Stimulated activated CD8-positive, alpha-beta memory T cell treated with anti-CD3 and anti-CD28 coated beads, Interleukin-12 subunit alpha, Interleukin-12 subunit beta, amount 100 ng/mL, for 4 hours (primary cell): ENCODE measurements at places on chromosomes 12 and 14.
A peak's percentile ranks its signal among the peaks of the same experiment; 100 is the strongest.

DNA sequence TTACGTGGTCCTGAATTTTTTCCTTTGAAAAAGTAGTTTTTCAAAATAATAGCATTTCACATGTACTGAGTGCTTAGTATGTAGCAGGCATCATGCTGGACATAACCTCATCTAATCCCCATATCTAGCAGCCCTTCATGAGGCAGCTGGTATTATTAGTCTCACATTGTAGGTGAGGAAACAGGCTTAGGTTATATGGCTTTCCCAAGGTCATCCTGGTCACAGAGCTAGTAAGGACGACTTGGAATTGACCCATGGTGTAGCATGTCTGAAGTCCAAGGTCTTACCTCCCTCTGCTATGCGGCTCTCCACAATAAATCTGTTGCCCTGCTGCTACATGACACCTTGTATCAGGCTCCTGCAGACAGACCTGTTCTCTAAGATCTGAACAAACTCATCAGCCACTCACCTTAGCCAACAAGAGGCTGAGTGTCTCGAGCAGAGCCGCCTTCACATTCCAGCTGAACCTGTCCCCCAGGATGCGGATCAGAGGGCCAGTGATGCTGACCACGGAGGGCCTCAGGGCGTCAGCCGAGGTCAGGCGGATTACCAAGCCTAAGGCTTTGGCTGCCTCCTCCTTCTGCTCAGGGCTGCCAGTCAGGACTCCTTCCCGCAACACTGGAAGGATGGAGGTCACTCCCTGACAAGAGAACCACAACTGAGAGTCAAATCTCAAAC is 19.7 kb upstream of the RAB35 start:
- DNase-seq = no peak

DNA sequence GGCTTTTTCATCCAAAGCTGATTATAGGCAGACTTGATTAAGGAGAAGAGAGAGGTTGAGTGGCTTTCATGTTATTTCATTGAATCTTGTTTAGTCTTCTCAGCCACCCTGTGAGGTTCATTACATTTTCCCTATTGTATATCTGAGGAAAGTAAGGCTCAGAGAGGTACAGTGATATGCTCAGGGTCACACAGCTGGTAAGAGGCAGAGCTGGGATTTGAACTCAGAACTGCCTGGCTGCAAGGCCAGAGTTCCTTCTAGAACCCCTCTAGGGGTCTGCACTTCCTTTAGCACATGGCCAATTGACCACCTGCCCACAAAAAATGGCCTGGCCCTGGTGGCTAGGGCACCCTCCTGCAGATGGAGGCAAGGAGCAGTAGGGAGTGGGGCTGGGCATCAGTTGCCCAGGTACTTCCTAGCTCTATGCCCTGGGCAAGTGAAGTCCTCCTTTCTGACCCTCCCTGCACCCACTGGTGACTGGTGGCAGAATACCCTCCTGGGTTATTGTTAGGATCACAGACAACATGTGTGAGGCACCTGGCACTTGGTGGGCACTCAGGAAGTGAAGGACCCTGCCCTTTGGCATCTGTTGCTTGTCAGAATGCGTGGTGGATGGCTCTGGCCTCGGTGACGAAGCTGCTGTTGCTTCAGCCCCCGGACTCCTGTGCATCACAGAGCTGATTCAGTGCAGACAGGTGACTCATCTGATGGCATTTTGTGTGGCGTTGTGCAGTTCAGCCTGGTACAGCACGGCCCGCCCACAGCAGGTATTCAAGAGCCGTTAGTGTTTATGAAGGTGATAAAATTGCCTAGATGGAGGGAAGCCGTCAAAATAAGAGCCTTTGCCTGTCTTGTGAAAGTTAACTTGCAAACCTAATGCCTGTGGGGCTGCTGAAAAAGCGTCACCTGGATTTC is 115.8 kb downstream of the SLC25A47 start:
- DNase-seq = peak; percentile 45

- DNase-seq = no peak
Observed at GRCh38 chr14:54815016-54815415, 87.6 kb downstream of the GCH1 start.

DNA sequence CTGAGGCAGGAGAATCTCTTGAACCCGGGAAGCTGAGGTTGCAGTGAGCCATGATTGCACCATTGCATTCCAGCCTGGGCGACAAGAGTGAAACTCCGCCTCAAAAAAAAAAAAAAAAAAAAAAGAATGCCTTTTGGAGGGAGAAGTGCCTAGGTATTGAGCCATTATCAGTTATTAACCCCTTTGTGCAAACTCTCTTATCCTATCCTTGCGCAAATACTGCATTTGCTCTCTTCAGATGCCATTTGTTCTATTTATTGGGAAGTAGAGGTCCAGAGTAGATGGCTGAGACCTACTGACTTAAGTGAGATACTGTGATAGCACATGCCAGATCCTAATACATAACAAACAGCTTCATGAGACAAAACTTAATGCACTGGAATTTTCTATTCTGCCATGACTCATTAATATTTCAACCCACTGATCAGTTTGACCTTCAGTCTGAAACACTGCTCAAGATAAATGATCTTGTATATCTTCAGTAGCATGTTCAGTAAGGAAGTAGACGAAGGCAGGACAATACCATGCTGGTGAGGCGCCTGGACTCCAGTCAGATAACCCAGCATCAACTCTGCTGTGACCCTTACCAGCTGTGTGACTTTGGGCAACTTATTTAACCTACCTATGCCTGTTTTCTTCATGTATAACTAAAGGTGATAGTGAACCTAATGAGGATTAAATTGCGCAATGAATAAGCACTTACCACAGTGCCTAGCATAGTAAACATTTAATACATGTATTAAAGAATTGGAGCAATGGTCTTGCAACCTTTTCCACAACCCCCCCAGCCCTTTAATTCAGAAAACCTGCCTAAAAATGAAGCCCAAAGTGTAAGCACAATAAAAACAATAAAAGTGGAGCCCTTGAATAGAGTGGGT is 5.7 kb upstream of the DNAAF2 start:
- no peak for DNase-seq

GRCh38 chr12:94147387-94147990 is 888 bp upstream of the PLXNC1 start:
- DNase-seq = no peak

- no peak for DNase-seq
Observed at GRCh38 chr14:44403193-44403592, 103.9 kb downstream of the FSCB start.

GRCh38 chr12:63075376-63076060 is 75.5 kb downstream of the AVPR1A start:
- DNase-seq = no peak

DNA sequence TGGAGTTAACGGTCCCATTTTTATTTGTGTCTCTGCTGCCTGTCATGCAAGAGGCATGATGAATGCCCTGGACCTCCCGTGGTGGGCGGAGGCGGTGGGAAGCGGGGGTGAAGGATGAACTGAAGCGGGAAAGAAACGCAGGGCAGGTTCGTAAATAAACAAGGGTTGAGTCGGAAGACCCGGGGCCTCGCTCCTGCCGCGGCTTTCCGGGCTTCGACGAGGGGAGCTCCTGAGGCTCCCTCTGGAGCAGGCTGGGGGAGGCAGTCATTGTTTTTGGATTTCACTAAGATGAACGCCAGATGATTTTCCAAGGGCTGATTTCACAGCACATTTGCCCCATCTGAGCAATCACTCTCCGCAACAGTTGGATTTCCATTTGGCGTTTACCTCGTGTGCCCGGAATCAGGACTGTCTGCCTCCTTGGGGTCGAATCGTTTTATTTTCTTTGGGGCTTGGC is 130.2 kb downstream of the SLC38A6 start:
- DNase-seq = no peak

DNA sequence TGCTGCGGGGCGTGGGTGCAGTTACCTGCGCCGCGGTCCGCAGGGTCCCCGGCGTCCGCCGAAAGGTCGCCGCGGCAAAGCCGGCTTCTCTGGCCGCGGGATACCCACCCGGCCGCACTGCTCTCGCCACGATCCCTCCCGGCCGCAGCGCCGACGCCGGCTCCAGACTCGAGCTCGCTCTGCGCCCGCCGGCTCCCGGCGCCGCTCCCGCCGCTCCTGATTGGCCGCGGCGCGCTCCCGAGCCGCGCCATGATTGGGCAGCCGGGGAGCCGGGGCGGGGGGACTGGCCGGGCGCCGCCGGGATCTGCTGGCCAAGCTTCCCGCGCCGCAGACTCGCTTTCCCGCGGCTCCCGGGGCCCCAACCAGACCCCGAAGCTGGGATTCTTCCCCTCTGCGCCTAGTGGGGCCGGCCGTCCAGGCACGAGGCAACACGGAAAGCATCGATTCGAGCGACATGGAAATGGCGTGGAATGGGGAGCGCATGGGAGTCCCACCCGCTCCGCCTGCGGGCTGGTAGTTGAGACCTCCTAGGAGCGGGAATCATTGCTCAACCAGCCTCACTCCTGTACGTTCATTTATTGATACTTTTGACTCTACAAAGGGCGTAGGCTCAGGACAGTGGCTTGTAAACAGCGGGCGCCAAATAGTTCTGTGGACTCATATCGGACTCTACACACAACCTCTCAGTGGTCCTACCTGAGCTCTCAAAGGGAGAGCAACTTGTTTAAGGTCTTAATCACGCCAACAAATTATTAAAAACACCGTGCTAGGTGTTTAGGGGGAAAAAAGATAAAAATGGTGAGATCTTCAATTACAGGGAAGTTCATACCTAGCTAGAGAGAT is 36.4 kb upstream of the STON2 start:
- peak; percentile 10 for DNase-seq

DNA sequence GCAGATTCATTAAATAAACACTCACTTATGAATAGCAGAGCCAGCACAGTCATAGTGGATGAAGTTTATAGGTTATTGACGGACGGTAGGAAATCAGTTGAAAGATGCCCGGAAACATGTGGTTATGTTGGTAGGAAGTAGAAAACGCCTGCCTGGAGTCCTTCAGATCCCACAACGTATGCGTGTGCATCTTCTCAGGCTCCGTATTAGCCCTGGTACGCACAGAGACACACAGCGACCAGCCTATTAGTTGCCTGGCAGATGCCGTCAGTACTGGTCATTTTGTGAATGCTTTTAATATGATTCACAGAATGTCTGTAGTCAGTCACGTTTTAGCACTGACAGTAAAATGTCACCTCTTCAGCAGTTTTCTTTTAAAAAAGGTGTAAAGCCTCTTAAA is 196.4 kb downstream of the RGS6 start:
- no peak for DNase-seq

DNA sequence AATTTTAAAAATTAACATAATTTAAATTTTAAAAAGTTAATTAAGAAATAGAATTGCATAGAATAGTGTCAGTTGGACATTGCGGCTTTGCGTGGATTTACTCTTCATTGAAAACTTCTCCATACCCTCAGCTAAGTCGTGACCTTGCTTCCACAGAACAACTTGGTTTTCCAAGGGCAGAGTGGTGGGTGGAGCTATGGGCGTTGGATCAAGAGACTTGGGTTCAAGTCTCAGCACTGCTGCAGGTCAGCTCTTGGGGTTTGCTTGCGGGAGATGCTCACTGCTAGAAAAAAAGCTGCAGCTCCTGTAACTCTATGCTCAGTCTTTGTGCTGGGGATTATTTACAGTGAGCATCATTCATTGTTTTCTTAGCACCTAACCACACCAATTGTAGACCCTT is 133.7 kb downstream of the PRIMA1 start:
- DNase-seq = no peak
